ENCODE measurements at places on chromosomes 2 and 18.
A peak's percentile ranks its signal among the peaks of the same experiment; 100 is the strongest.

- DNase-seq = no peak
These were observed 43.2 kb downstream of the ANKMY1 start for GRCh38 chr2:240514631-240515030.

DNA sequence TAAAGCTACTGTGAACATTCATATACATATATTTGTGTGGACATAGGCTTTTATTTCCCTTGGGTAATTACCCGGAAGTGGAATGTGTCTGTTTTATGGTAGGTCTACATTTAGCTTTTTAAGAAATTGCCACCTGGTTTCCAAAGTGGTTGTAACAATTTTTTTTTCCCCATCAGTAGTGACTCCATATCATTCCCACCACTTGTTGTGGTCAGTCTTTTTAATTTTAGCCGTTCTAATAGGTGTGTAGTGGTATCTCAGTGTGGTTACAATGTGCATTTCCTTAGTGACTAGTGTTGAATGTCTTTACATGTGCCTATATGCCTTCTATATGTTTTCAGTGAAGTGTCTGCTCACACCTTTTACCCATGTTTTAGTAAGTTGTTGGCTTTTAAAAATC is 60.3 kb upstream of the MAPRE3 start:
- no peak for DNase-seq

DNA sequence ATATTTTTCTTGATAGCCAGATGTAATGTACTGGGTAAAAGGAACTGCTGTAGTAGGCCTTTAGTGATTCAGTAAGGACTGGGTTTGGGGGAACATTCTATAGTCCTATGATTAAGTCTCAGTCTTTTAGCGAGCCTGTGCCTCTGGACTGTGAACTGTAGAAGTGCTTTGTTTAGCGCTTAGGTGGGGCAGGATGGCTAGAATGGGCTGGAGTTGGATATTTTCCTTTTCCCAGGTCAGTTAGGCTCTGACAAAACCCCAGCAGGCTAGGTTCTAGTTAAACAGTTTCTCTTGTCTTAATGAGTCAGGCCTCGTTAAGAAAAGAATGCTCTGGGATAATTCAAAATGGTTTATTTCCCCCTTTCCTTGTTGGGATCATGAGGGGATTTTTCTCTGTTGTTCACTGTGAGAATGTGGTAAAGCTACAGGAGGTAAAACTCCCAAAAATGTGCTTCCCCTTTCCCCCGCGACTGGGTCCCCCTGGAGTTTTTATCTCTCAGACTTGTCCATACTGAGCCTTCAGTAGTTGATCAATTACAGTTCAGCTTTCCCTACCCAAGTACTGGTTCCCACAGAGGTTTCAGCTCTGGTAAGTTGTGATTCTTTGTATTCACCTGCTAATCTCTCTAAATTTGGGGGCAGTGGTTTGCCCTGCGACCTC is 31.5 kb downstream of the EHBP1 start:
- no peak for DNase-seq

- DNase-seq = no peak
These were observed 468.4 kb downstream of the MBD2 start for GRCh38 chr18:53755914-53756609.

GRCh38 chr2:96233880-96234316 is 25.3 kb upstream of the STARD7 start:
- DNase-seq = no peak

GRCh38 chr2:45789961-45790723 is 138.7 kb downstream of the PRKCE start:
- no peak for DNase-seq

DNA sequence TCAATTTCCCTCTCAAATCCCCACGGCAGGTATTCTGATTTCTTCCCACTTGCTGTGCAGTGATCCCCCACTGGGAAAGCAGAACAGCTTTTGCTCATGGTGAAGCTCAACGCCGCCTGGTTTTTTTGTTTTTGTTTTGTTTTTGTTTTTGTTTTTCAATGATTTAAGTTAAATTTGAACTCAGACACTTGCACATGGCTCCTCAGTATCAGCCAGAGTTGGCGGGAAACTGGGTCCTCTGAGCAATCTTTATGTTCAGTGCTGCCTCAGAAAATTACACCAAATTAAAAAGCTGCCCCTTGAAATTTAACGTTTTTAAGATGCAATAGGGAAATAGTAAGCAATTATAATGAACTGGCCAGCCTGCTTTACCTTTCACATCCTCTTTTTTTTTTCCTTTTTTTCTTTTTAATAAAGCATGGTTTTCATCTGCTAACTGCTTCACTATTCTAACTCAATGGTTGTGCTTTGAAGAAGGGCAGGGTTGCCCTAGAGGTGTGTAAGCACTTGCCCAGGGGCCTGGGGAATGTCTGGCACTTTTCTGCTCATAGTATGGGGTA is 277.0 kb upstream of the HNRNPA3 start:
- no peak for DNase-seq

- no peak for DNase-seq
These were observed 129.9 kb downstream of the SPTBN1 start for GRCh38 chr2:54586062-54586461.

DNA sequence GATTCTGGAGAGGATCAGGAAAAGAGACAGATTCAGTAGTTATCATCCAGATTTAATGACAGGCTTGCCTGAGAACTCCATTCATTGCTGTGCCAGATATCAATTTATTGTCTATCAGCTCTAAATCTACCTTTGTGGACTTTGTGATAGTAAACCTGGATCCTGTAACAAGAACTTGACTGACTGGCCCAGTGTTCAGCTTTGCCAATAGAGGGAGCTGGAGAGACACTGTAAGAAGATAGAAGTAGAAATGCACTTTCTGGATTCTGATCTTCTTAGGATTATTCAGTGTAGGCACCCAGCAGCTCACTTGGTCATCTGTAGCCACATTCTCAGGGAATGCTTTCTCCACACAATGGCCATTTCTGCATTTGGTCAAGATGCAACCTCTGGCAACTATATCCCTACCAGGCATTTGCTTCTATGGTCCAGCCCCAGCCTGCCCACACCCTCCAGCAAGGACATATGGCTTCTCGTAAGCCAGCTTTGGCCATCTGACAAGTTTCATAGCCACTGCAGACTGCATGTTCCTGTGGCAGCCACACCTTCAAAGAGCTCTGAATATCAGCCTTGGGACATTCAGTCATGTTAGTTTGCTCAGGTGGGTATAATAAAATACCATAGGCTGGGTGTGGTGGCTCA is 6.1 kb upstream of the SERPINB8 start:
- DNase-seq = peak; percentile 13

GRCh38 chr2:158443606-158444005 is 12.9 kb downstream of the CCDC148 start:
- peak; percentile 36 for DNase-seq

DNA sequence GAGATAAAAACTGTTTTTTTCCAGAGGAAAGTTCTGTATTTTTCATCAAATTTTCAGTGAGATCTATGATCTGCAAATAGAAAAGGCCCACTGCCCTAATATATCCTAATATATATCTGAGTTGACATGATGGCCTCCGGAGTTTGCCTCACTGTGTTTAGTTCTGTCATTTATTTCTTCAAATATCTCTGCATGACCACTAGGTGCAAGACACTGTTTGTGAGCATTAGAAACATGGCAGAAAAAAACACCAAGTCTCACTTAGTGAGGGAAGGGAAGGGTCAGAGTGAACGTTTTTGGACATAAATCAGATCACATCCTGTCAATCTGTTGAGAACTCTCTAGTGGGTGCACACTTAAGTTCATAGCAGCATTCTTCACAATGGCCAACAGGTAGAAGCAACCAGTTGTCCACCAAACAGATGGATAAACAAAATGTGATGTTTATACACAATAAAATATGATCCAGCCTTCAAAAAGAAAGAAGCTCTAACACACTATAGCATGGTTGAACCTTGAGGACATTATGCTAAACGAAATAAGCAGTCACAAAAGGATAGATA is 53.4 kb downstream of the SPIRE1 start:
- DNase-seq = no peak

DNA sequence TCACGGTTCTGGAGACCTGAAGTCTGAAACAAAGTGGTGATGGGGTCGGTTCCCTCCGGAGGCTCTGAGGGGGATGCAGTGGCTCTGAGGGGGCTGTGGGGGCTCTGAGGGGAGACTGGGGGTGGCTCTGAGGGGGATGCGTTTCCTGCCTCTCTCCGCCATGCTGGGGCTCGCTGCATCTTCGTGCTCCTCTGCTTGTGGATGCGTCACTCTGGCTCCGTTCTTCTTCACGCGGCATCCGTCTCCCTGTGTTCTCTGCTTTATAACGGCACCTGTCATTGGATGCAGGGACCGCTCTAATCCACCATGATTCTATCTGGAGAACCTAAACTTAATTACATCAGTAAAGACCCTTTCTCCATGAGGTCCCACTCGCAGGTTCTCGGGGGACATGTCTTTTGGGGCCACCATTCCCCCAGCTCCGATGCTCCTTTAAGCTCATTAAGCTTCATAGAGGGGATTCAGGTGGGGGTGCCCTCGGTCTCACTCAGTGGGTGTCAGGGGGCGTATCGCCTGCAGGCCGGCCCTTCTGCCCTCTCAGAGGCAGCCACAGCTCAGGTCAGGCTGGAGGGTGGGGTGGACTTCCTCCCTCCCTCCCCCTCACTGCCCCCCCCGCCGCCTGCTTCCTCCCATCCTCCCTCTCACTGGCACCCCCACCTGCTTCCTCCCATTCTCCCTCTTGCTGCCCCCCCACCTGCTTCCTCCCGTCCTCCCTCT is 18.4 kb downstream of the RTP5 start:
- no peak for DNase-seq

- DNase-seq = no peak
These were observed 40.9 kb upstream of the ST8SIA3 start for GRCh38 chr18:57311472-57311871.

- DNase-seq = no peak
These were observed 42.2 kb upstream of the ZC3H15 start for GRCh38 chr2:186443851-186444250.

GRCh38 chr18:38545071-38545470 is 979.5 kb upstream of the CELF4 start:
- DNase-seq = peak; percentile 5

- DNase-seq = no peak
These were observed 50.6 kb downstream of the THNSL2 start for GRCh38 chr2:88220718-88221117.

DNA sequence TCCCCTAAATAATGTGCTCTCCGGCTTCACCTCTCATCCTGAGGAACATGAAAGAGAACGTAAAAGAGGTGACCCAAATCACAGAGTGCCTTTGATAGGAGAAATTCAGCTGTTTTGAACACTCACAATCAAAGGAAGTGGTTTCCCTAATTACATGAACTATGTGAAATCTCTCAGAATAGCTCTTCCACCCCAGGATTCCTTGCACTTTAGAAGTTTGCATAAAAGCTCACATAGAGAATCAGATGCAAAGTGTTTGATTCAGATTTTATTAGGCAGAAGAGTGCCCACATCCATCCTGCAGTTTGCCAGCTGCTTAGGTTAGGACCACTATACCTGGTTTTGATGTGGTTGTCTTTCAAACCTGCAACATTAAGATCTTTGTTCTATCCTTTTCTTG is 61.0 kb downstream of the MAP3K20 start:
- DNase-seq = no peak

- no peak for DNase-seq
These were observed 7.8 kb downstream of the SLC66A2 start for GRCh38 chr18:79943608-79944125.

DNA sequence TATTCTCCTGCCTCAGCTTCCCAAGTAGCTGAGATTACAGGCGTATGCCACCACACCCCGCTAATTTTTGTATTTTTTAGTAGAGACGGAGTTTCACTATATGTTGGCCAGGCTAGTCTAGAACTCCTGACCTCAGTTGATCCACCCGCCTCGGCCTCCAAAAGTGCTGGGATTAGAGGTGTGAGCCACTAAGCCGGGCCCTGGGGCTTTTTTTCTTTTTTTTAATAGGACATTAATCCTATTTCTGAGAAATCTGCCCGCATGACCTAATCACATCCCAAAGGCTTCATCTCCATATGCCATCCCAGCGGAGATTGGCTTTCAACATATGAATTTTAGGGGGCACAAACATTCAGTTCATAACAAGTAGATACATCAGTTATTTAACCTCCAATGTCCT is 128.6 kb downstream of the CNTNAP5 start:
- DNase-seq = no peak

DNA sequence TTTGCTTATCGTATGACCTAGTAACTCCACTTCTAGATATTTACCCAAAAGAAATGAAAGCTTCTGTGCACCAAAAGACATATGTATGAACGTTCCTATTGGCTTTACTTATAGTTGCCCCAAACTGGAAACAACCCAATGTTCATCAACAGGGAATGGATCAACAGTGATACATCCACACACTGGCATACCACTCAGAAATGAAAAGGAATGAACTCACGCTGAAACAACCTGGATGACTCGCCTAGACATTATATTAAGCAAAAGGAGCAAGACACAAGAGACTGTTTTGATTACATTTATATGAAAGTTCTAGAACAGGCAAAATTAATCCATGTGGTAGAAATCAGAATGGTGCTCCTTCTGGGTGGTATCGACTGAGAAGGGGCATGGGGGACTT is 18.9 kb downstream of the ADRA2B start:
- DNase-seq = no peak
